Hindlimb muscle (tissue), 1 donor: ENCODE measurements at places on chromosomes 6 and 20.

DNA sequence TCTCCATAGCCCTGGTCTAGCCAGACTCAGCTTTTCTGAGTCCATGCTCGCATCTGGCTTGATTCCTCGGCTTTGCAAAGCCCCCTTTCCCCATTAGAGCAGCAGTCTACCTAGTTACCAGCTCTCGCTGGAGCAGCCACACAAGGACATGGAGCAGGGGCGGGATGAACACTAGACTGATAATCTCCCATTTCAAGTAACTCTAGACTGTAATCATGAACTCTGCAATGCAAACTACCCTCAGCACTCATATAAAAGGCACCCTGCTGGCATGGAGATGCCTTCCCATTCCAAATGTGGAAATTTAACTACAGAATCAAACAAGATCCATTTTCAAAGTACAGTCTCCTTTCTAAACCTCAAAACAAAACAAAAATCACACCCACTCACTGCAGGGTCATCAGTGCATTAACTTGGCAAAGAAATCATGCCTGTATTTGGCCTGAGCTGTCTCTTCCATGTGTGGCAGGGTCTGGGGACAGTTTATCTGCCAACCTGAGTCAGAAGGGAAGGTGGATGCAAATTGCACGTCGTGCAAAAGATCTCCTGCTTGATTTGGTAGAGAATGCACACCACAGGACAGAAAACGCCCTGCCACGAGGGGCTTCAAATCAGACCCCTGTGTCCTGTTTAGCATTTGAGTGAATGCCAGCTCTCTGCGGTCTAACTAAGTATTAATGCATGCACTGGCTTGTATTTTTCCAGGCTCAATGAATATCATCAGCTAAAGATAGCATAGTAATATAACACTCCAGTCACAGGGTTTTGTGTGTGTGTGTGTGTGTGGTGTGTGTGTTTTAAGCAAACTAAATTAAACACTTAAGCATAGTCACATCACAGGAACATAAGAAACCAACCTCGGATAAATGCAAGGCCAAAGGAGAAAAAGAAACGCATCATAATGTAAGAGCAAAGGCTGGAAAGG lies 85.3 kb downstream of the MYLK4 start:
- no peak for DNase-seq

- no peak for DNase-seq
These were observed 71.7 kb upstream of the RNF24 start for GRCh38 chr20:4086771-4087687.

GRCh38 chr20:36823121-36823520 lies 49.6 kb upstream of the DSN1 start:
- no peak for DNase-seq

GRCh38 chr6:149054559-149055194 lies 262.8 kb upstream of the TAB2 start:
- DNase-seq = no peak

GRCh38 chr6:158717341-158718330 lies 67.8 kb downstream of the SYTL3 start:
- DNase-seq = no peak

DNA sequence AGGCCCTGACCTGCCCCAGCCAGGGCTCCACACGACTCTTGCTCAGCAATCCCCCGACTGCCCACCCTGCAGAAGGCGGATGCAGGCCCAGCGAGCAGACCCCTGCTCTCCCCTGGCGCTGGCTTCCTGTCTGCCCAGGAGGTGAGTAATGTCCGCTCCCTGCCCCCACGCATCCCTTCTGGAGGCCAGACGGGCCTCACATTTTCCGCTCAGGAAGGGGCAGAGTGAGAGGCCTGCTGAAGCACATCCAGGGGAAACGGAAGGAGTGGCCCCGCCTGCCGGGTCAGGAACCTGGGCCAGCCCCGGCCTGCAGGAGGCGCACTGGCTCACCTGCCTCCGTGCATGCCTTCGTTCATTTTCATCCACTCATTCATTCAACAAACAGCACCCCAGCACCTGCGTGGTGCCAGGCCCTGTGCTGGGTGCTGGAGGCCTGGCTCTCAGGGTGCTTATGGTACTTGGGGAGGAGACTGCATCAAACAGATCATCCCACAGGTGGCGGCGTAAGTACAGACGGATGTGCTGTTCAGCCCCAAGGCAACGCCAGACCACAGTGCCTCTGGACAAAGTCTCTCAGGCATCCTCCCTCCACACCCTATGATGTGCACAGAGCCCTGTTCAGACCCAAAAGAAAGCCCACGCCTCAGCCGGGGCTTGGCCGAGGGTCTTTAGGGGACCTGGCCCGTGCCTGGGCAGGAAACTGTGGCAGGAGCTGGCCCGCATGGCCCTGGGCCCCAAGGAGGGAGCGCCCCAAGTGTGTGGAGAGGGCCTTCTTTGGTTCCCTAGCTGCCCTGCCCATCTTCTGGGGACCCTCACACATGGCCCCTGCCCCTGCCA lies 112.1 kb downstream of the ASXL1 start:
- DNase-seq = peak; percentile 70

DNA sequence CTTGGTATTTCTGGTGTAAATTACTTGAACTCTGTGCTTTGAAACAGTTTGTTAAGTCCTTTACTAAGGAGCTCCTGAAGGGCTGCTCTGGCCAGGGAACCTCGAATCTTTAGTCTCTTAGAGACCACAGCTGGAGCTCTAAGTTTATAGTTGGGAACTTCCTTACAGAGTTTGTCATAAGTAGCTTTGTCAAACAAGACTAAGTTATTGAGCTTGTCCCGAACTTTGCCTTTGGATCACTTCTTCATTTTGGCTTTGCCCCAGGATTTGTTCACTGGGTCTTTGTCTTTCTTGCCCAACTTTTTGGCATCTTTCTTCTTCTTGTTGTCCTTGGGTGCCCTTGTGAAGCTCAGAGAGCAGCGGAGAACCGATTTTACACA lies 64.8 kb downstream of the FAM50B start:
- DNase-seq = no peak

DNA sequence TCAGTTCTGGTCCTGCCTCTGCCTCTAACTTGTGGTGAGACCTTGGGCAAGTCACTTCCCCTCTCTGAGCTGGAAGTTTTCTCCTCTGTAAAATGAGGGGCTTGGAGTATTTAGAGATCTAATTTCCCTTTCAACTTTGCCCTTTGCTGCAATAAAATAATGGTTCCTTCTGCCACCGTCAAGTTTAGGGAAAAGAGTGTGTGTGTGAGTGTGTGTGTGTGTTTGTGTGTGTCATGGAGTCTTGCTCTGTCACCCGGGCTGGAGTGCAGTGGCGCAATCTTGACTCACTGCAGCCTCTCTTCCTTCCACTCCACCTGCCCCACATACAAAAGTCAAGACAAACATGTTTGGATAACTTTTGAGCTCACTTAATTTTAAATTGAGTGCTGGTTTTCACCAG lies 39.2 kb upstream of the PIM1 start:
- DNase-seq = no peak

GRCh38 chr6:155021680-155022079 lies 26.6 kb downstream of the TIAM2 start:
- DNase-seq = no peak

- DNase-seq = no peak
These were observed 224.7 kb downstream of the NRN1 start for GRCh38 chr6:5781966-5782556.

GRCh38 chr6:120876424-120876823 lies 457.9 kb downstream of the TBC1D32 start:
- DNase-seq = no peak

GRCh38 chr20:45581702-45582101 lies 2.6 kb upstream of the WFDC8 start:
- no peak for DNase-seq

DNA sequence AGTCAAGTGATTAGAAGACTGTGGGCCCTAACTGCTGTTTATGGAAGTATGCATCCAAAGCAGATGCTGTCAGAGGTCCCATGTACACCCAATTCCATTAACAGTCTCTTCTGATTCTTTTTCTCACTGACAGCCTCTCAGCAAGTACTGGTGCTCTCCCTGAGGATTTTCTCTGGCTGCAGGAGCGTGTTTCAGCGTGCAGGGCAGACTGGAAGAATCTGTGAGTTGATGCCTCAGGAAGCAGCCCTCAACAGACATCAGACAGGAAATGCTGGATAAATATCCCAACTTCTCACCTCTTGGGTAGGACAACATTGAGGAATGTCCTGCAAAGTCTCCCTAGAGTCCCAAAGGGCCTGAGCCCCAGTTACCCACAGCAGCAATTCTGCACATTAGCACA lies 40.8 kb downstream of the ANKEF1 start:
- DNase-seq = no peak
